Brain pericyte (primary cell): ENCODE measurements at places on chromosomes 4 and X.

DNA sequence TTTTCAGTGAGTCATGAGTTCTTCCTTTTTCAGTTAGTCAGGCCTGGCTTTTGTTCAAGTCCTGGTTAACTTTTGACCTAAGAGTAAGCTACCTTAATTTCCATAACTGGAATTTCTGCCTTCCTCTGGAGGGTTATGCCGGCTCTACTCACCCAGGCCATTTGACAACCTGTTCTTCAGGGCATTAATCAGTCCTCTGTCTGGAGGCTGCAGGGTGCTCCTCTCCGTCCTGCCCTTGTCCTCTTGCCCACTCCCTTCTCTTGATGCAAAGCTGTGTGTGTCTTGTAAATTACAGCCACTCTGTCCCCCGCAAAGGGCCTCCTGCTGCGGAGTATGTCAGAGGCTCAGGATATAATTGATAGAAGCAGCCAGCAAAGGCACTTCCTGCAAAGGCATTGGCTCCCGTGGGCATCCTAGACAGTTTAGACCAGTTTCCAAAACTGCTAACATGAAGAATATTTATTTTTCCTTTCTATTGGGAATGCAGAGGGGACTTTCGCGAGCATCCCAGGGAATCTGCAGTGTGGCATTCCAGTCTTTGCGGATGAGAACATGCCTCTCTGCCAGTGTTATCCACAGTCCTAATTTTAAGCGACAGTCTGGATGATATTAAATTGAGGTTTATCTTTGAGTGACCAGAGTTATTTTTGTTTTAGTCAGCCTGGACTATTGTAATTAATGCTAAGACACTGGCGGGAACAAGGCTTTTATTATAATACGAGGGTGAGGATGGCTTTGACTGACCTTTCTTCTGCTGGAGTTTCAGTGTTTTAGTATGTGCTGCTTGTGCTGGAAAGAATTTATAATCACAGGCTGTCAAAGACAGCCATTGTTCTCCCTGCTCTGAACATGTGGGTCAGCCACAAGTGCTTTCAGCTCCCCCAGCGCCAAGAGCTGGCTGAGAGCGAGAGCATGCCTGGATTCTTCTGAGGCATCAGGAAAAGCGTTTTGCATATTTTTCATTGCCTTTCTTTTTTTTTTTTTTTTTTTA lies 74.2 kb downstream of the LIMCH1 start:
- DNase-seq, result no peak

DNA sequence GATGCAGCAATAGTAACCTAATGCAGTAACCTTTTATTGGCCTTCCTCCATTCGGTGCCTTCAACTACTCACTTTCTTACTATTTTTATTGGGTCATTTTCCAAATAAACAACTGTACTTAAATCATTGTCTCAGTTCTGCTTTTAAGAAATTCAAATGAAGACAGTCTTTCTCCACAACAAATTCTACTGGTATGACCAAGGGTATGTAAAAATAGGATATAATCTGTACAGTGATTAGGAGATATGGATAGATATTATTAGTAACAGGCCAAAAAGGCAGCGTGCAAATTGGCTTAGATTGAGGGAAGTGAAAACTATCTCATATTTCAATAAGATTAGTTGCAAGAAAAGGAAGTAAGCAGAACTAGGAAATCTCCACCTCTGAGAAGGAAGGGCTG lies 177.4 kb upstream of the PPP1R2C start:
- no peak for DNase-seq

- DNase-seq, result no peak
Observed at GRCh38 chr4:91359041-91360031, 944.4 kb upstream of the GRID2 start.

- no peak for DNase-seq
Observed at GRCh38 chr4:119977076-119977940, 89.3 kb downstream of the MAD2L1 start.

DNA sequence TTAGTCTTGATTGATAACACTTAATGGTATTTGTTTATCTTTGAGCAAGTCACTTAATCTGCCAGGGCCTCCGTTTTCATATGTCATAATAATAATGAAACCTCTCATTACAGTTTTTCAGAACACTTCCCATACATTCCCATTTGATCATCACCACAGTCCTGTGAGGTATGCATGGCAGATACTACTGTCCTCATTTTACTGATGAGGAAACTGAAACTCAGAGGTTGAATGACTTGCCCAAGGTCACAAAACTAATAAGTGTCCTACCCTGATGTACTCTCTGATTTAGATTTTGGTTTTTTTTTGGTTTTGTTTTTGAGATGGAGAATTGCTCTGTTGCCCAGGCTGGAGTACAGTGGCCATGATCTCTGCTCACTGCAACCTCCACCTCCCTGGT lies 25.7 kb downstream of the ZFX start:
- no peak for DNase-seq

DNA sequence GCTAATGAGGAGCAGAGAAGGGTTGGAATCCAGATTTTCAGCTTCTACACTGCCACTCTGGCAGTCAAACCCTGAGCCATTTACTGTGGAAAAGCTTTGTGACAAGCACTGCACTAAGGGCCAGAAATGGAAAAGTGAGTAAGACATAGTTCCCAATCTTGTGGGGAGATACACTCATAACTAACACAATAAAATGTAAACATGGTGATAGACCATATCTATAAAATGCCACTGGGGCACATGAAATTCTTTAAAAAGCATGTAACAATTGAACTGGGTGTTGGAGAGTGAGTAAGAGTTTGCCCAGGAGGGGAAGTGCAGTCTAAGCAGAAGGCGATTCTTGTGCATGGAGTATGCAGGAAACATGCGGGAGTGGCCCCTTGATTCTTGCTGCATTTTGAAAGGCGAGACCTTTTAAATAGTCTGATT lies 32.0 kb upstream of the ANXA5 start:
- DNase-seq, result no peak

DNA sequence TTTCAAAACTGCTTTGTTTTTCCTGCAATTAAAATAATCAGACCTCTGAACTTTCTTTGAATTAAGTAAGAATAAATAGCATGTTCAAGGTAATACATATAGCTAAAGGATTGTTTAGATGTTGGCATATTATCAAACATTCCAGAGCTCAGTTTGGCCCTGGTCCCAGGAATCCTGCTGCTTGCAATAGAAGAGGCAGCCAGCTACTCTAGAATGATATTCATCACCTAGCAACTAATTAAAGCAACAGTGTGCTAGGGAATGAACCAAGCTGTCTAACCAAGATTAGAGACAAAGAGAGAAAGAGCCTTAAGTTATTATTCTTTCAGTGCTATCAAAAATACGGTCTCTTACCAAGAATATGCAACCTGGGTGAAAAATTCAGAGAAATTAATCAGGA lies 460.9 kb downstream of the GABRG1 start:
- DNase-seq, result no peak

GRCh38 chrX:84611843-84612636 lies 109.8 kb upstream of the HDX start:
- no peak for DNase-seq

- no peak for DNase-seq
Observed at GRCh38 chr4:152064753-152065152, 303.9 kb upstream of the GATB start.

DNA sequence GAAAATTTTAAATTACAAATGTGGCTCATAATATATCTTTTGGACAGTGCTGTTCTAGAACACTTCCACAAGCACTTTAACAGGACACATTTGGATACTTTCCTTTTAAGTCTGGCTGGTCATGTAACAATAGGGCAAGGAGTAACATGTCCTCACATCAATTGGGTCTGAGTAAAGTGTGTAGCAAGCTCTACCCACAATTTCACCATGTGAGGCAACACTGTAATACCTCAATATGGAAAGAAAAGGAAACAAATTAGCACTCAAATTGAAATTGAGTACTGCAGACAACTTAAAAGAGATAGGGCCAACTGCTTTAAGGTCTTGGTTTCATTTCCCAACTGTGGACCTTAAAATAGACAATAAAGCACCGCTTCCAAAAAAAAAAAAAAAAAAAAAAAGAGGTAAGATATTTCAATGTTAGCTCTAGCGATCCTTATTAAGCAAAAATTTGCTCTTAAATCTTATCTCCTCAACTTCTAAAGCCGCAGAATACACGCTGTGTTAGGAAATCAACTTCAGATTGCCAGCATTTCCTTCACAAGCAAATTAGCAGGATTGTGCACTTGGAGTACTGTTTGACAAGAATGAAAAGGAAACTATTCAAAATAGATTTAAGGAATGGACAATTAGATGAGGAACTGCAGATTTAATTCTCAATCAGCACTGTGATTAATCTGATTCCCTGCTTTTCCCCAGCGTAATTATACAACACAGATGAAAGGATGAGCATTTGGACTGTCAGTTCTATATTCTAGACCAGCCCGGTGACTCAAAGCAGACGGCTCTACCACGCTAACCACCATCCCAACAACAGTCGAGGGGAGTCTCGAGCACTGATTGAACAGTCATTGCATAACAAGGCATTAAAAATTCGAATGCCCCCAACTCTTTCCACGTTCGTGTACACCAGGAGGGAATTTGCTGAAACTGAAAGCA lies 1.6 kb downstream of the CASK start:
- no peak for DNase-seq

DNA sequence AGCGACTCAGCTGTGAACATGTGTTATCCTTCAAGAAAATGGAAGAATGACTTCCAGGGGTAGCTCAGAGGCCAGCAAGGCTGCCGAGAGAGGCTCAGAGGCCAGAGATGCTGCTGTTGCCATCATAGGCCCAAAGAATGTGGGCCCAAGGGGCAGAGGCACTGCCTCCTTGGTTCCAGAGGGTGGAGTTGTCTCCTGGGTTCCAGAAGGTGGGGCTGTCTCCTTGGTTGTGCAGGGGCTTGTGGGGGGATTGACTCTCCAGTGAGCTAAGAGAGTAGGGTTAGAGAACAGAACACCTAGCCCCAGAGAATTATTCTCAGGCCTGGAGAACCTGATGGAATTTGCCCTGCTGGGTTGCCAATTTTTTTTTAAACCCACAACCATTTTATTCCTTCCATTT lies 62.6 kb downstream of the DGKK start:
- no peak for DNase-seq

DNA sequence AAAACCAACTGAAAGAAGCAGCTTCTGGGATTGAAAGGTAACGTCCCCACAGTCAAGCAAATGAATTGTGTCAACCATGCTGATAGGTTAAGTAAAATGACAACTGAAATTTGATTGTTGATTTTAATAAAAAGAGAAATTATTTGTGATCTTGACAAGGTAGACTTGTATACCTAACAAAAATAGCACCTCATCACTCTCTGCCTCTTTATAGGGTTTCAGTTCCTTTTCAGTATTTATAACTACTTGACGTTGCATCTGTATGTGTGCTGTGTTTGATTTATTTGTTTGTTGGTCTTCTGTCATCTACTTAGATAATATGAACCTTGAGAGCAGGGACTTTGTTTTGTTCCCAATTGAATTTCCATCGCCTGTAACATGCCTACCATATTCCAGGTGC lies 7.9 kb upstream of the PPP3CA start:
- no peak for DNase-seq

DNA sequence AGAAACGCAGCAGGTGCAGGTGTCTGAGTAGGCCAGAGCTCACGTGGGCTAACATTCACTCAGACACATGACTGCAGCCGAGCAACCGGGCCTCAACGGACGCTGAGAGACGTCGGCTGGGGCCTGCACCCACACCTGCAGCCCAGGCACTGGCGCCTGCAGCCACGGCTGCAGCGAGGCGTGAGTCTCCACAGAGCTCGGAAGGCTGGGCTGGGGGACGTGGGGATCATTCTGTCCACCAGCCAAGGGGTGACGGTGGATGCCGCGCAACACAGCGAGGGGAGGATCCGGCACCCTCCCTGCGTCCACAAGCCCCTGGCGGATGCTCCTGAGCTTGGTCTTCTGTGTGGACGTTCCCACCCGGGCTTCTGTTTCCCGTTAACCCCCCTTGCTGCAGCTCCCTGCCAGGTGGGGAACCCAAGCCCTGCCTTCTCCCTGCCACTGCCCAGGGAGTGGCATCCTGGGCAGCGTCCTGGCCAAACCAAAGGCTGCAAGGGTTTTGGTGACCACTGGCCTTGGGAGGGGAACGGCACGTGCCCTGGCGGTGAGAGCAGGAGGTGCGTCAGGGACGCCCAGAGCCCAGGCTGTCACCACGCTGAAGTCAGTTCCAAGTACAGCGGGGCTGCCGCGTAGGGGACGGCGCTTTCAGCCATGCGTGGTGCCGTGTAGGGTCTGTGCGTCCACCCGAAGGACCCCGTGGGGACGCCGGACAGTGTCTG lies 16.3 kb downstream of the PPP2R3B start:
- DNase-seq, result no peak

DNA sequence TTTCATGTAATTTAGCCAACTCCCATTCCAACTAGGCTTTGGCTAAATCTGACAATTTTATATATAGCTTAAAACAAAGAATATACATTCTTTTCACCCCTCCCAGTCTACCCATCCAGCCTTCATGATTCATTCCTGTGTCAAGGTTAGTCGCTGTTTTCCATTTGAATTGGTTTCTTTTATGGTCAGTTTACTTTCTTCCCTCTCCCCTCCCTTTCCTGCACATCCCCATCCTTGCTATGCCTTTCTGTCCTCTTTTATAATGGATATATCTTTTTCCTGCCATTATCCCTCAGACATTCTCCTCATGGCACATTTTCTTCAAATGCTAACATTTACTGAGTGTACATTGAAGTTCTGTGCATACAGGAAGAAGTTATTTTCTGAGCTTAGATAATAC lies 4.7 kb downstream of the ZXDB start:
- no peak for DNase-seq

- DNase-seq, result no peak
Observed at GRCh38 chr4:7420661-7421040, 14.1 kb downstream of the PSAPL1 start.

DNA sequence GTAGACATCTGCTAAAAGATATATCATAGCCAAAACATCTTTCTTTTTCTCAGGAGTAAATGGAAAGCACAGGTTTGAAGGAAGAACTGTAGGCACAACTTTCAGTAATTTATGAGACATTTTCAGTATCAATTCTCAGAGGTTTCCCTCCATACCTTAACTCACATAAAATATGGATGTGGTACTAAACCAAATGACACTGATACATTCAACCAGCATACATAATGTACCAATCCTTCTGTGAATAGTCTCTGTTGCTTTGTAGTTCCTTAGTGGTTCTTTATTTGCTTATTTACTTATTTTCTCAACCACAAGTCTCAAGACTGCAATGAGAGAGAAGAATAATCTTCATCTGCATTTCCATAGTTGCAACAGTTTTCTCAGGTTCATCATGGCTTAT lies 96.1 kb downstream of the ARHGAP24 start:
- no peak for DNase-seq

DNA sequence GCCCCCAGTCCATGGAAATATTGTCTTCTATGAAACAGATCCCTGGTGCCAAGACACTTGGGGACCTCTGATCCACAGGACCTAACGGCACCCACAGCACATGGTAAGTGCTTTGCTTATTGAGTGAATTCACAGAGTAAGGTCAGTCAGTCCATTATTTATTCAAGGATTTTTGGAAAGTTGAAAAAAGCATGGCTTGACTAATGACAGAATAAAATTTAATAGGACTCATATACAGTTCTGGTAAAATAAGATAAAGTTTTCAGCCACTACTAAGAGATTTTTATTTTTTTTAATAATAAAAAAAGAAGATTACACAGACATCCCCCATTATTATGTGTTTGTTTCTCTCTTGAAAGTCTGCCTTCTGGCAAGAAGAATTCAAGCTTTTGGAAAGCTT lies 490.6 kb upstream of the HS3ST1 start:
- DNase-seq, result no peak

- no peak for DNase-seq
Observed at GRCh38 chr4:169305651-169306050, 34.9 kb upstream of the SH3RF1 start.

- DNase-seq, result no peak
Observed at GRCh38 chr4:85102606-85103005, 136.1 kb upstream of the WDFY3 start.
